ENCODE measurements at places on chromosomes 7 and 10. TPM values are rescaled to one million over a fixed set of nuclear protein-coding genes. Genes with fewer than 3 reads are reported as not detected.

The NEUROG3 gene
- total RNA-seq: not detected

- H3K27me3 ChIP-seq: no peaks in the 10 kb centered on the region
- H3K4me1 ChIP-seq: peaks cover 9% of the 10 kb centered on the region
- no peak overlapping the region for H3K27ac ChIP-seq
- H3K36me3 ChIP-seq: peaks cover 13% of the 10 kb centered on the region
- no peak overlapping the region for H3K4me3 ChIP-seq
Observed at GRCh38 chr10:93379731-93380575, 102.2 kb downstream of the MYOF start.

DNA sequence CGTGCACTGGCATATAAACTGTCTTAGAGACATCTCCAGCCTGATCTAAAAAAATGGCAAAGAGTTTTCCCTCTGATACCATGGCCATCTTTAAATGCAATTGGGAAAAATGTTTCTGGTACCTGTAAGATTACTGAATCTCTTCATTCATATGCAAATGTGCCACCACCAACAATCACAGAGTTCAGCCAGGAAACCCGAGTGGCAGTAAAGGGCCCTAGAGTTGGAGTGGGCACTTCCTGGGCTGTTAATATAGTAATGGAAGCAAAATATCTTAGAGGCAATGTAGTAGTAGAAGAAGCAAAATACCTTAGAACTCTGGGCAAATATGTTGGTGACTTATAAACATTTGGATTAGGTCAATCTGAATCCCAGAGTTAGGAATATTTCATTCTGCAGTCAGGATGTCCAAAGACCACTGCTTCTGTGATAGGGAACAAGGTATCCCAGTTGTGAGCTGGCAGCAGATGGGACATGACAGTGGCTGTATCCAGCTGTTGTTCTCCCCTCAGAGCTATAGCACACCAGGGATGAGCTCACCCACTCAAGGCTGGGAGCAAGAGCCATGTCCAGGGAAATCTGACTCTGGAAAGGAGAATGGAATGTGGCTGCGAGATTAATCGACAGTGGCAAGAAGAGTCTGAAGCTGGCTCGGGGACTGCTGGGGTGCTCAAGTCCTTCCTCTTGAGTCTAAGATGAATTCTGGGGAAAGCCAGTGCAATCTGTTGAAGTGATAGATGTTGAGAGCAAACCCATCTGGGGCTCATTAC is 332.1 kb downstream of the PHTF2 start:
- H3K27ac ChIP-seq: no peak overlapping the region
- DNase-seq: peak; percentile 13
- H3K4me3 ChIP-seq: no peak overlapping the region
- H3K27me3 ChIP-seq: no peaks in the 10 kb centered on the region
- H3K36me3 ChIP-seq: no peaks in the 10 kb centered on the region

GRCh38 chr7:88456490-88456889 is 149.8 kb upstream of the STEAP4 start:
- H3K36me3 ChIP-seq: no peaks in the 10 kb centered on the region
- H3K27ac ChIP-seq: no peak overlapping the region

GRCh38 chr10:103467406-103467805 is 8.7 kb upstream of the CALHM1 start:
- no peaks in the 10 kb centered on the region for H3K36me3 ChIP-seq
- no peaks in the 10 kb centered on the region for H3K4me1 ChIP-seq
- H3K27ac ChIP-seq: no peak overlapping the region
- H3K4me3 ChIP-seq: no peak overlapping the region
- no peaks in the 10 kb centered on the region for H3K27me3 ChIP-seq

GRCh38 chr10:32105782-32106382 is 49.7 kb upstream of the KIF5B start:
- H3K27ac ChIP-seq: no peak overlapping the region
- H3K4me1 ChIP-seq: no peaks in the 10 kb centered on the region
- DNase-seq: no peak
- H3K4me3 ChIP-seq: no peak overlapping the region
- no peaks in the 10 kb centered on the region for H3K36me3 ChIP-seq
